ENCODE measurements at places on chromosomes 13 and 19. TPM values are rescaled to one million over a fixed set of nuclear protein-coding genes. Genes with fewer than 3 reads are reported as not detected.

SACS gene
- total RNA-seq = 31.9 TPM

XAB2 gene
- 35.0 TPM for total RNA-seq

FBXO17 gene
- total RNA-seq = 21.0 TPM

MTUS2 gene
- total RNA-seq = not detected

TEX29 gene
- total RNA-seq = 0.82 TPM

CRLF1 gene
- total RNA-seq = 26.7 TPM

DNA sequence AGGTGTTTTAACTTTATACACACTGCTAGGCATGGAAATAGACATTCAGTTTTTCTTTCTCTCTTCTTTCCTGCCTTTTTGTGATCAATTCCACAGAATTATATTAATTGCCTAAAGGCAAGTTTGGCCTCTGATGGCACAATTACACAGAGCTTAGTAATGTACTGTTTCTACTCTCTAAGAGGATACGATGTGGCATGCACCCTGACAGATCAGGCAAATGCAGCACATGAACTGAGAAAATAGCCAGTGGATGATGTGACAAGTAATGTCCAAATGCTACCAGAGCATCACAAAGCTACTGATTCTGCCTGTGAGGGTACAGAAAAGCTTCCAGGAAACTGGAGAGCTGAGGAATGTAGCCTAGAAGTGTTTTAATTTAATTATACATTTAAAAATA, 233.8 kb upstream of the PRR20A start:
- no peaks in the 10 kb centered on the region for H3K36me3 ChIP-seq
- no peaks in the 10 kb centered on the region for H3K4me1 ChIP-seq
- no peaks in the 10 kb centered on the region for H3K27me3 ChIP-seq
- no peak overlapping the region for H3K4me3 ChIP-seq

DNA sequence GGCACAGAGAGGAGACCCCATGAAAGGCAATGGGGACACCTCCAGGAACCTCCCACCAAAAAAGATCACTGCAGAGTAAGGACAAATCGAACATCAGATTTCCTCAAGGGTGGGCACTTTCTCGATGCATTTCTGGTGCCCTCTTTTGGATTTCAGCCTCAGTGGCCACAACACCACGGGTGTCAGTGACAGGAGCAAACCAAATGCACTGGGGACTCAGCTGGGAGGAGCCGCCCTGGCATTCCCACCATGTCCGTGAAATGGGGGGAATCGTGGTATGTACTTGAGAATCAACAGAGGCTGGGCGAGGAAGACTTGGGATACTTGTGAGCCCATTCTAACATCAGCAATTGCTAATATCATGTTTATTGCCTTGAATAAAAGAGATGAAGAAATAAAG, 16.3 kb downstream of the FAM187B start:
- H3K4me1 ChIP-seq = no peaks in the 10 kb centered on the region
- no peak overlapping the region for H3K4me3 ChIP-seq
- DNase-seq = no peak
- H3K27ac ChIP-seq = no peak overlapping the region

- no peak overlapping the region for H3K4me3 ChIP-seq
- H3K36me3 ChIP-seq = no peaks in the 10 kb centered on the region
- no peak overlapping the region for H3K27ac ChIP-seq
- H3K4me1 ChIP-seq = no peaks in the 10 kb centered on the region
- H3K27me3 ChIP-seq = no peaks in the 10 kb centered on the region
- no peak for DNase-seq
Observed at GRCh38 chr13:66940113-66940512, 290.0 kb downstream of the PCDH9 start.

DNA sequence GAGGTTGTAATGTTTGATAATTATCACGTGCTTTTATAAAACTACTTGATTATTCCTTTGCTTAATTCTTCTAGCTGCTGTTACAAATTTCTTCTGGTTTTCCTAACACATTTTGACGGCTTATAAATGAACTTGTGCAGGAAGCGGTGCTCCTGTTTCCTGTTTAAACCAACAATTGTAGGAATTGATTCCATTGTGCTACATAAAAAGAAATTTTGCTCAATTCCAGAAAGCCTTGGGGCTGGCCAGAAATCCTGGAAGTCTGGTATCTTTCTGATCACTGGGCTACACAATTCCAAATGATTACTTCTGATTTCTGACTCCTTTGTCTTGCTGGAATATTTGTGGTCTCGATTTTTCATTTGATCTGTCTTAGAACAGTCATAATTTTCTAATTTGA, 14.9 kb downstream of the RFC3 start:
- no peak for DNase-seq
- H3K36me3 ChIP-seq = peaks cover 73% of the 10 kb centered on the region
- no peaks in the 10 kb centered on the region for H3K4me1 ChIP-seq
- H3K27ac ChIP-seq = no peak overlapping the region

DNA sequence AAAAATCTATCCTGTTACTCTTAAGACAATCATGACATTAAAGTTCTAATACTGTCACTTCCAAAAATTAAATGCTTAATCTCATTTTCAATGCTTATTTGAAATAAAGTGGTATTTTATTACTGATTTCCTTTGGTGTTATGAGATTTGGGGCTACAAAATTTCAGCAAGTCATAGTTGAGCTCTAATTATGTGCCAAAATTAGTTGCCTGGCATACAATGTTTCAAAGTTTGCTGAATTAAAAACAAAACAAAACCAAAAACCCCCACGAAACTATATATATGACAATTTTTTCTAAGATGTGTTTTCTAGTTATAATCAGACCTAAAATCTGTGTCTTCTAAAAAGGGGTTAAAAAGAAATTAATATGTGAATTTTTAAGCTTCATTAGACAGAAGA, 62.2 kb downstream of the KCNRG start:
- peaks cover 45% of the 10 kb centered on the region for H3K36me3 ChIP-seq
- H3K27me3 ChIP-seq = no peaks in the 10 kb centered on the region
- H3K4me3 ChIP-seq = no peak overlapping the region
- peaks cover 11% of the 10 kb centered on the region for H3K4me1 ChIP-seq

GRCh38 chr13:30116379-30116778, 191.0 kb downstream of the KATNAL1 start:
- H3K4me3 ChIP-seq = no peak overlapping the region
- no peak overlapping the region for H3K27ac ChIP-seq
- DNase-seq = no peak
- no peaks in the 10 kb centered on the region for H3K36me3 ChIP-seq
- H3K4me1 ChIP-seq = peaks cover 33% of the 10 kb centered on the region

DNA sequence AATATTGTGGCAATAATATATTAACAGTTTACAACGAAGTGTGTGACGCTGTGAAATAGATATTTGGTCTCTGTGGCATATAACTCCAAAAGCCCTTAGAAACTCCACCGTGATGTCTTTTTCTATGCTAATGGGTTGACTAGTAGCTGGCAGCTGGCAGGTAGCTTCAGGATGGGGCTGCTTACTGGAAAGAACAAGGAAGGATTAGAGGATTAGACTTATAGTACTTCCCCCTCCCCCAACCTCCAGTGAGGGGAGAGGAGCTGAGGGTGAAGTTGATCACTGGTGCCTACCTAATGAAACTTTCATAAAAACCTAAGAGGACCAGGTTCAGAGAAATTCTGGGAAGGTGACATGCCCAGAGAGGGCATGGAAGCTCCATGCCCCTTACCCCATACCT, 9.8 kb downstream of the ZNF229 start:
- no peak overlapping the region for H3K4me3 ChIP-seq
- DNase-seq = no peak
- no peak overlapping the region for H3K27ac ChIP-seq
- no peaks in the 10 kb centered on the region for H3K4me1 ChIP-seq

- H3K4me1 ChIP-seq = no peaks in the 10 kb centered on the region
- H3K4me3 ChIP-seq = no peak overlapping the region
- DNase-seq = no peak
- H3K27me3 ChIP-seq = peaks cover 81% of the 10 kb centered on the region
- H3K36me3 ChIP-seq = no peaks in the 10 kb centered on the region
Observed at GRCh38 chr13:112222971-112223370, 153.2 kb upstream of the SPACA7 start.

DNA sequence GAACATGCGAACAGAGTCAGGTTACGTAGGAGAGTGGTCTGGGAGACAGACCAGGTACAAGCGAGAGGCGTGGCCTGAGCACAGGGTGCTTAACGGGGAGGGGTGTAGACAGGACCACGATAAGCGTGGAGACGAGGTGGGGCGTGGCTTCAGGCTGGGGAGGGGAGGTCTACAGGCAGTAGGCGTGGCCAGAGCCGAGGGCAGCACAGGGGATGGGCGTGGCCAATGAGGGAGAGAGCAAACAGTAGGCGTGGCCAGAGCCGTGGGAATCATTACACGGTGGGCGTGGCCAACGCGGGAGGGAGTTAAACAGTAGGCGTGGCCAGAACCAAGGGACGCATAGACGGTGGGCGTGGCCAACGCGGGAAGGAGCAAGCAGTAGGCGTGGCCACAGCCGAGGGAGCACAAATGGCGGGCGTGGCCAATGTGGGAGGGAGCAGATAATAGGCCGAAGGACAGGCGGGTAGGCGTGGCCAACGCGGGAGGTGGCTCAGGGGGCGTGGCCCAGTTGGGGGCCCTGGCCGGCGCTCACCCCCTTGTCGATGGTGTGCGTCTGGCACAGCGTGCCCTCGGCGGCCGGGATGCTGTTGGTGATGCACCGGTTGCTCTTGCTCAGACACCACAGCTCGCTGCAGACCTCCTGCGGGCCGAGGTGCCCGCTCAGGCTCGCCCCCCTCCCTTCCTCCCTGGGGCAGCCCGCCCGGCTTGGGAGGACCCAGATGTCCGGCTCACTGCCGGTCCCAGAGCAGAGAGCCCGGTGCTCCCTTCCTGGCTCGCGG, 15.2 kb upstream of the MYO1F start:
- peaks cover 15% of the 10 kb centered on the region for H3K4me1 ChIP-seq
- no peaks in the 10 kb centered on the region for H3K36me3 ChIP-seq
- H3K4me3 ChIP-seq = peak overlapping the region; percentile 18
- H3K27ac ChIP-seq = no peak overlapping the region
- peak; percentile 94 for DNase-seq
- peaks cover 2% of the 10 kb centered on the region for H3K27me3 ChIP-seq

- no peak for DNase-seq
- H3K27ac ChIP-seq = peak overlapping the region; percentile 87
- peaks cover 35% of the 10 kb centered on the region for H3K4me1 ChIP-seq
- peaks cover 15% of the 10 kb centered on the region for H3K36me3 ChIP-seq
- H3K4me3 ChIP-seq = no peak overlapping the region
Observed at GRCh38 chr13:75704927-75705288, 68.8 kb downstream of the LMO7 start.
